ENCODE measurements at places on chromosomes 4 and X.

DNA sequence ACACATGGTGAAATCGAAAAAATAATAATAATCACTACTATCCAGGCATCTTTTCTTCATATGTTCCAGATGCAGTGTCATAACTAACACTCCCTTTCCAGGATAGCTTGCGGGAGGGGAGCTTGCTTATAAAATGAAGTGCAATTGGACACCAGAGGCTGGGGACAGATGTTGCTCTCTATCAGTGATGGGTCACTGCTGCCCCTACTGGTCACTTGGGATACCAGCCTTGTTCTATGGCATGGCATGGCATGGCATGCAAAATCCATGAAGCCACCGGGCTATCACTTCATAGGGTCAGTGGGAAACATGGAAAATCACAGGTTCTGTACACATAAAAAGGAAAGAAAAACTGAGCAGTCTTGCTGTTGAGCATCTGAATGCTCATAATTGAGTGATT is 168.1 kb downstream of the GLRA2 start:
- peak; percentile 52 for DNase-seq

DNA sequence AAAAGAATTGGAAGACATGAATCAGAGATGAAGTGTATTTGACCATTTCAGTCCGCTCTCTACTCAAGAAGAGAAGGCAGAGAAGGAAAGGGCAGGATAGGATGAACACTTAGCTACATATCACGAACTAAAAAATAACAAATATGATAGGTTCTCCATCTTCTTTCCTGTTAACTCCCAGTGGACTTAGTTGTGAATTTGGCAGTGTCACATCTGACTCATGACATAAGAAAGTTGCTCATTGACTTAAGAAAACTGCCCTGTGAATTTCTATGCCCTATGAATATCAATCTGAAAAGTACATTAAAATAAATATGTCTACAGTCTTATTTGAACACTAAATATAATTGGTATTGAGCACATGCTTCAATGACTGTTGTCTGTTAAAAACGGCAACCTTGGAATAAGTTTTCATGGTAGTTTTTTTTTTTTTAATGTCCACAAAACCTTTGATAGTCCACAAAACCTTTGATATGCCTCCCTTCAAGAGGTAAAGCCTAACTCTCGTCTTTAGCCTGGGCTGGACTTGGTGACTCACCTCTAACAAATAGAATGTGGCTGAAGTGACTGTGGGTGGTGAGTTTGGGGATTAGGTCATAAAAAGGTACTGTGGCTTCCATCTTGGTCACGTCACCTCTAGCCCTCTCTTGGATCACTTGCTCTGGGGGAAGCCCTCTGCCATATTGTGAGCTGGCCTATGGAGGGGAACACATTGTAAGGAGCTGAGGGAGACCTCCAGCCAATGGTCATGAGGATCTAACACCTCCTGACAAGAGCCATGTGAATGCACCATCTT is 184.7 kb upstream of the S100G start:
- peak; percentile 38 for DNase-seq

- no peak for DNase-seq
These were observed 121.1 kb upstream of the ATP6AP2 start for GRCh38 chrX:40459571-40460158.

DNA sequence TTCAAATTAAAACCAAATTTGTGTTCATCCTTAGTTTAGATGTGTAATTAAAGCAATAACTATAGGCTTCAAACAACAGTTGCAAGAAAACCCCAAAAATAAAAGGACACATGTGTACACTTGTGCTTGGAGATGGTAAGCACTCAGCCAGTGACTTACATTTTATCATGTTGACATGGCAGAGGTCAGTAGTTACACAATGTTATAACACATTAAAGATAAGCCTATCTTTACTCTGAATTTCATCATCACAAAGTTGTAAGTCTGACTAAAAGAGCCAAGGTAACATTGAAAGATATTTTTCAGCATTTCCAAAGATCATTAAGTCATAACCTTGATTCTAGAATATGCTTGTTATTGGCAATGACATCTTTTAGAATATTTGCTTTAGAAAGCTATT is 98.5 kb upstream of the PNPLA4 start:
- no peak for DNase-seq

DNA sequence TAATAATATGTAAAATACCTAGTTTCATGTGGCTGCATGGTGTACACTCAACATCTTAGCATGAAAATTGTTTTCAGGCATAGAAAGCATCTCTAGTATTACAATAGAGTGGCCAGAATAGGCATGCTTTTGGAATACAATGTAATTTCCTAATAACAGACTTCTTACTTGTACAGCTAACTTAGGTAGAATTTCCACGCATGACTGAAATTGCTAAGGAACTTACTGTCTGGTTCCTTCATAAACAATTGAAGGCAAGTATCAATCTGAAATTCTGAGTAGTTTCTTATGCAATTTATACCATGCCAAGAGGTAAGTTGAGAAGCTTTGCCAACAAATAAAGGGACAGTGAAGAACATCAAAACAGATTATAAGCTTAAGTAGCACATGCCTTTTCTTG is 26.7 kb downstream of the SULT1E1 start:
- no peak for DNase-seq

DNA sequence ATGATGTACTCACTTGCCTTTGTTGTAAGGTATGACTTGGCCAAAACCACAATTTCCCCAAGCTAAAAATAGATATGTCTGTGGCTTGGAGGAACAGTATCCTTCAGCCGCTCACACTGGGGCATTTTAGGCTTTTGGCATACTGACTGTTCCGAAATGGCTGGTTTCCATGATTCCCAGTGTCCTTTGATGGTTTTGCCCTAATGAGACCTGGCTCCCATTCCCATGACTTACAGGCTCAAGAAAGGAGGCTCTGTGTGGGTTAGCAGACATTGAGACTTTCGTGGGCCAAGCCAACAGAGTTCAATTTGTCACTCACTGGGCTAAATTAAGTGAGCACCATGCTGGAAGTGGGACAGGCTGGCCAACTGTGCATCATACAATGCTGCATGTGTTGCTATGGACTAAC is 150.6 kb downstream of the CEP135 start:
- no peak for DNase-seq

DNA sequence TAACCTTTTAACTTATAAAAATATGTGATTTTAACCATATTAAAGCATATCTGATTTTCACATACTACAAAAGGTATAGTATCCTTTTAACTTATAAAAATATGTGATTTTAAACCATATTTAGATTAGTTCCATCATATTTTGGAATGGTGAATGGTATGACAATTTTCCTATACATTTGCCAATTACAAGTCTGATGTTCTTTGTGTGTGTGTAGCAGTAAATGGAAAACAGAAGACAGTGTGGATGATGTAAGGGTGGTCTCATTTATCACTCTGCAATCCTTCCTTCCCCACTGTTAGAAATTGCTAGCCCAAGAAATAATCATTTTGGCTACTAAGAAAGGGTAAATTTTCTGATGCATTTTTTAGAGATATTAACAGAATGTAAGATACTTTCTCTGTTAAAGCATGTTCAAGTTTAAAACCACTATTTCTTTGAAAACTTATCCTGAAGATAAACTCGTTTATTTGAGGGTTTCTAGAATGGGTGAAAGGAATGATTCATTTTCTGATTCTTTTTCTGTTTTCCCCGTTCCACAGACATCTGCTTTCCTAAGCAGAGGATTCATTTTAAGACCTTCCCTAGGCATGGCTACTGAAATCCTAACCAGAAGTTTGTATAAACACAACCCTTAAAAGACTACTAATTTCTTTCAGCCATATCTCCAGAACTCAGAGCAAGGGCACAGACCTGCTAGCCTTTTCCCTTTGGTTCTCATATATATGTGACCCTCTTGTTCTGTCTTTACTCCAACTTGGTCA is 21.0 kb downstream of the NUDT6 start:
- DNase-seq, result no peak

- DNase-seq, result no peak
These were observed 28.1 kb downstream of the ADAM29 start for GRCh38 chr4:174946246-174946645.

DNA sequence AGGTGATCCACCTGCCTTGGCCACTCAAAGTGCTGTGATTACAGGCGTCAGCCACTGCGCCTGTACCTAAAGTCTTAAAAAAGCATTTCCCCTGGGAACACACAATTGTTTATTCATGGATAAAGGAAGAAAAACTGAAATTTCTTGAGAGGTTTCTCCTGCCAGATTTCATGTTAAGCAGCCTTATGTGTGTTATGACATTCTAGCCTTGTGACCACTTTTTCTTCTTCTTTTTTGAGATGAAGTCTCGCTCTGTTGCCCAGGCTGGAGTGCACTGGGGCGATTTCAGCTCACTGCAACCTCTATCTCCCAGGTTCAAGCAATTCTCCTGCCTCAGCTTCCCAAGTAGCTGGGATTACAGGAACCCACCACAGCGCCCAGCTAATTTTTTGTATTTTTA is 57.8 kb upstream of the PLAC8 start:
- DNase-seq, result no peak

DNA sequence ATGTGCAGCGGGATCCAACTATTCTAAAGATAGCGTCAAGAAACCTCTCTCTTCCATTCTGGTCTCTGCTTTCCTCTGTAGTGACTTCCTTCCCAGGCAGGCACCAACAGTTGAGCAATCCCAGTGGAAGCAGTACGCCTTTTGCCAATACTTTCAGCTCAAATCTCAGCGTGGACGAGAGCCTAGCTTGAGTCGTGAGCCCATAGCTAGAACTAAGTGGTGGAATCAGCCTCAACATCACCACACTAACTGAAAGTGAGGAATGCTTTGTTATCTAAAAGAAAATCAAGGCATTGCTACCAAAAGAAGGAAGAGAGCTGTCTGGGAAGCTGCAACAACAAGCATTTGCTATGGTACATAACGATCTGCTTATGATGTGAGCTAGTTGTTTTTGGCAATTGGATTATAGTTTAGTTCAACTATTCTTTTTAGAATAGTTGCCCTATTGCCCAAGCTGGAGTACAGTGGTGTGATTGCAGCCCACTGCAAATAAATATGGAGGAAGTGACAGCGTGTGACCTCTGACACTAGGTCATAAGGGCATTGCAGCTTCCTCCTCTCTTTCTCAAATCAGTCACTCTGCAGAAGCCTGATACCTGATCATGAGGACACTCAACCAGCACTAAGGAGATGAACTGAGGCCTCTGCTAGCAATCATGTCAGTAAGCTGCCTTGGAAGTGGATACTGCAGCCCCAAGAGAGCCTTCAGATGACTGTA is 24.7 kb upstream of the FRYL start:
- DNase-seq, result no peak

GRCh38 chrX:1397001-1397400 is 5.1 kb upstream of the SLC25A6 start:
- DNase-seq, result no peak

GRCh38 chr4:76087007-76087769 is 12.7 kb downstream of the ART3 start:
- peak; percentile 91 for DNase-seq

DNA sequence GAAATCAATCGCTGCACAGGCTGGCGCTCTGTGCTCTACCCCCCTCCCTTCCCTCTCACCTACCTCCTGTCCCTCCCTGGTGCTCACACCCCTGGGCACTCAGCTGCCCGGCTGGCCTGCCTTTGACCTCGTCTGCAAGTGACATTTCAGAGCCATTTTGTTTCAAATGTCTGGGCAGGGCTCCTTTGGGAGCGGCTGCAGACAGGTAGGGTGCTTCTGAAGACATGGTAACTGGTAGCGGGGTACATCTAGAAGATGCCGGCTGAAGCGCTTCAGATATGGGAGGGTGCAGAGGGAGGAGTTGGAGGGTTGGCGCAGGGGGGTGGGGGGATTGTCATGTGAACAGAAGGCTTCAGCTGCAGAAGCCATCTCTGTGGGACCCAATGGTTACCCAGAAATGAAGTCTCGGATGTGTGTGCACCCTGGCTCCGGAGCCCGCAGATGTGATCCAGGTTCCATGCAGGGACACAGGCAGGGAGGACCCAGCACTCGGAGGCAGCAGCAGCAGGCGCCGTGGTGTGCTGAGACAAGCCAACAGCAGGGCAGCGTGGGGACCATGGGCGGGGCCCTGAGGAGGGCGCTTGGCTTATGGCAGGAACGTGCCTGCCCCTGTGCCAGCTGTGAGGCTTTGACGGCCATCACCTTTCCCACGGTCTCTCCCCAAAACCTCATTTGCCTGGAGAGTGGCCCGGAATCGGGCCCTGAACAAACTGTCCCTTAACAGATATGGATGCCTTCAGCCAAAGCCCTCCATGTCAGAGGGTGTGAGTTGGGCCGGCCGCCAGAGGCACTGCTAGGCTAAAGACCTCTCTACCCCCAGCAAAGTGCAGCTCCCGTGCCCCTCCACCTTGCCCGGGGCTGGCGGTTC is 7.6 kb upstream of the DUSP9 start:
- DNase-seq, result no peak

GRCh38 chr4:124862261-124862660 is 149.7 kb upstream of the ANKRD50 start:
- no peak for DNase-seq

DNA sequence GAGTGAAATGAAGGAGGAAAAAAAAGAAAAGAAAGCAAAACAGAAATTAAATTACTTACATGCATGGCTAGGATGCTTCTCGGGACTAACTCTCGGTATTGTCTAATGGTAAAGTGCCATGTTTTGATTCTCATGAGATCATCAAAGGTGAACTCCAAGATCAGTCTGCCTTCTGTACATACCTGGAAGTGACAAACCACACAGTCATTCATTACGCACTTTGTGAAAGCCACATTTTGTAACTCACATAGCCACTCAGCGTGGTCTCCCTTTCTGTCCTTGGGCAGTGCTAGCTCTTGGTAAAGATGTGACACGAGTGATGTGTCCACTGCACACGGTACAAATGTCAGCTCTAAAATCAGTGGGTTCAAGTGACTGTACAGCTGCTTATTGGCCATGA is 309.8 kb downstream of the LDB2 start:
- DNase-seq, result no peak

DNA sequence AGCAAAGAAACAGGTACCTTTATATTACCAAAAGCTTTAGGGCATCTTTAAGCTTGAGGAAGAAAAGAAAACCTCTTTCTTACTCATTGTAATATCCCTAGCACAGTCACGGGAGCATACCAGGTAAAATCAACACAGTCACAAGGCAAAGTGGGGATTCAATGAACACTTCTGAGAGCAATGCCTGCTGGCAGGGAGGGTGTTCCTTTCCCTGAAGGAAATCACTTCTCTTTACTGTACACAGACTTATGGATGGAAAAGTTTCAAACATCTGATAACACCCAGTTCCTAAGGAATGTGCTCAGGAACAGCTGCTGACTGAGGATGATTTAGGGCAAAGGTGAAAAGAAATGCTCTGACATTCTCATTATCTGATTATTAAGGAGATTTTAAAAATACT is 94.8 kb downstream of the MAML3 start:
- no peak for DNase-seq

- no peak for DNase-seq
These were observed 405.8 kb upstream of the ADGRL3 start for GRCh38 chr4:60794372-60794771.

- peak; percentile 14 for DNase-seq
These were observed 114.6 kb downstream of the TBCK start for GRCh38 chr4:106201373-106201772.

GRCh38 chr4:10096201-10096977 is 20.2 kb downstream of the WDR1 start:
- no peak for DNase-seq

All from mesendoderm (in vitro differentiated cells).